ENCODE measurements at places on chromosomes 2 and 18.

DNA sequence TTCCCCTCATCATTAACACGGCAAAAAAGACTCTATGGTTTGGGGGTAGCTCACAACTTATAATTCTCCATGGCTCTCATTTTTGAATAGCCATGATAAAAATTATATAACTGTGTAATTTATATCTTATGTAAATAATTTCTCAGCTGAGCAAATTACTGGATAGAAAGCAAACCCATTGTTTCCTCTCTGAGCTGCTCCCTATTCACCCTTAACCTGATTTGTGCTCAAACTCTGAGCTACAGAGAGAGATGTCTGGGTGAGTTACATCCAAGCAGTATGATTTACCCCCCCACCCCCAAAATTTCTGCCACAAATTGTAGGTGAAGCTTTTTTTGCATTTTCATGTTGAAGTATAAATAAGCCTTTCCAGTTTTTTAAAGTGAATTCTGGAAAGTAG, 123.7 kb downstream of the TFCP2L1 start:
- DNase-seq: no peak

DNA sequence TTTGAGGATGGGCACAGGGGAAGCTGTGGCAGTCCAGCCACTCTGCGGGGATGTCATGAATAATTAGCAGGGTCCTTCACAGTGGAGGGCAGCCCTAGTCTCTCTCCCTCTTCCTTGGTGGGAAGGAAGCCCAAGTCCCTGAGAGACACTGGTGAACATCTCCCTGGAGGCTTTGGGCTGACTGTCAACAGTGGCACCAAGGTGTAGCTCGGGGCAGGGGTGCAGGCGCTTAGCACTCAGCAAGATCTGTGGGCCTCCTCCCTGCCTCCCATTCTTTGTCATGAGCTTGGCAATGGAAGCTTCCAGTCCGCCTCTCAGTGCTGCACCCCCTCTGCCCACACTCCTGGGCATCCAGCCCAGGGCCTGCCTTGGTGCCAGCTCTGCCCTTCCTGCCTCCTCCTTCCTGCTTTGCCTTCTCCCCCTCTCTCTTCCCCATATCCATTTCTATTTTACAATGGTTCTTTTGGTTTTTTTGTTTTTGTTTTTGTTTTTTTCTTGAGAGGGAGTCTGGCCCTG, 59.4 kb downstream of the STEAP3 start:
- no peak for DNase-seq

DNA sequence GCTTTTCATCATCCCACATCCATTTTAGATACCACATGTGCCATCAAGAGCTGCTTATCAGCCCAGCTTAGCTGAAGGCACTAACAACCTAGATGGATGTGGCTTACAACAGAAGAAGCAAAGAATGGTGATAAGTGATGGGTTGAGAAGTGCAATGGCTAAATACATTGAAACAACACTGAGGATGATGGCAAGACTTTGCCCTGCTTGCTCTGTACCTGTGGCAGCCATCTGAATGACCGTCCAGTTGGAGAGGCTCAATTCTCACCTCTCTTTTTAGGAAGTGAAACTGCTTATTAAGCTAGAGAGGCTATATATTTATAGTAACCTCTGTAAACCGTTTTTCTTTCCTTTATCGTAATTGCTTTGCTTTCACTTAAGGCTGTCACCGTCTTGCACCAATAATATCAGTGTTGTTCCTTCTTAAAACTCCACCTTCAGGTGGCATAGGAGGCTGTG, 5.7 kb downstream of the GPATCH11 start:
- DNase-seq: no peak

DNA sequence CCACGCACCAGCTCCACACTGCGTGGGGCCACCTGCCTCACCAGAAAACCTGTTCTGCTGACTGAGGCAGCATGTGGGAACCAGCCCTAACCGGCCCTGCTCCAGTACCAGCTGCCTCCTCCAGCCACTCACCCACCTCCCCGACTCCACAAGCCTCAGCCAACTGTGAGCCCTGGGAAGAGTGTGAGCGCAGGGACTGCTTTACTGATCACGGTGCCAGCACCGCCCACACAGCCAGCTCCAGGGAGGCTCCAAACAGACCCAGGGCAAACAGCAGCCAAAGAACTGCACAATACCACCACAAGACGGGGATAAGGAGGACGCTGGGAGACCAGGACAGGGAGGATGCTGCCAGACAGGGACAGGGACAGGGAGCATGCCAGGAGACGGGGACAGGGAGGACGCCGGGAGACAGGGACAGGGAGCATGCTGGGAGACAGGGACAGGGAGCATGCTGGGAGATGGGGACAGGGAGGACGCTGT, 28.4 kb downstream of the EIPR1 start:
- no peak for DNase-seq

GRCh38 chr2:1775511-1776035, 31.3 kb upstream of the PXDN start:
- DNase-seq: no peak

GRCh38 chr2:24477229-24477628, 13.8 kb upstream of the NCOA1 start:
- DNase-seq: no peak

- no peak for DNase-seq
Observed at GRCh38 chr18:48815179-48815515, 135.6 kb downstream of the SMAD7 start.

- no peak for DNase-seq
Observed at GRCh38 chr18:24846138-24846537, 385.7 kb downstream of the HRH4 start.

DNA sequence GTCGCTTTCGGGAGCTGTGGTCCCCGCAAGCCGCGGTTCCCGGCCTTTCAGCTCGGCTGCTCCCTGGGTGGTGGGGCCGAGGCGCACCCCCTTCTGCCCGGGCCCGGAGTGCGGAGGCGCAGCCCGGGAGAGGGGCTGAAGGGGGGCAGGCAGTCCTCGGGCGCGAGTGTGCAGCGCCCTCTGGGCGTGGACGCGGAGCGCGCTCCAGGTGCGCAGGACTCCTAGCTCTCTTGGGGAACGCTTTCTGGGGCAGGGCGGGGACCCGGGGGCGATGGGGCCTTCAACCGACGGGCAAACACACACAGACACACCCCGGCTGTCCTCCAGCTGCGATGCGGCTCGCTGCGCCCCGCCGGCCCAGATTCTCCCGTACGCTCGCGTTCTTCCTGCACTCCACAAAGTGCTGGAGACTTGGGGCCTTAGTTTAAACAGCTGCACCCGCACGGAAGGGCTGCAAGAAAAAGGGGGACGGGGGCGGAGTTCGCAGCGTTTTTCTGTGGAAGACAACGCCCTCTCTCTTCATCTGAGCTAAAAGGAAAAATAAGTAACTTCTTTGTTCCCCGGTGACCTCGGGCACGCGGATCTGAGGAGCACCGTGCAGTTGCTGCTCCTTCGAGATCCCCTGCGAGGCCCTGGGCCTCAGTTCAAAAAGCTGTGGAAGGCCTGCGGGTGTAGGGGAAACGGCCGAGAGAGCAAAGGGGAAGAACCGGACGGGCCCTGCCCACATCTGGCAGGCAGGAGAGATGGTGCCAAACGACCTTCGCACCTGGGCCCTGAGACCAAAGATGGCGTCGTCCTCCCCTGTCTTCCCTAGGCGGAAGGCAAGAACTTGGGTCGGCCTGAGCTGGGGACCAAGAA, 593 bp upstream of the SDC1 start:
- DNase-seq: no peak

- DNase-seq: no peak
Observed at GRCh38 chr2:190315273-190315672, 4.4 kb downstream of the HIBCH start.

DNA sequence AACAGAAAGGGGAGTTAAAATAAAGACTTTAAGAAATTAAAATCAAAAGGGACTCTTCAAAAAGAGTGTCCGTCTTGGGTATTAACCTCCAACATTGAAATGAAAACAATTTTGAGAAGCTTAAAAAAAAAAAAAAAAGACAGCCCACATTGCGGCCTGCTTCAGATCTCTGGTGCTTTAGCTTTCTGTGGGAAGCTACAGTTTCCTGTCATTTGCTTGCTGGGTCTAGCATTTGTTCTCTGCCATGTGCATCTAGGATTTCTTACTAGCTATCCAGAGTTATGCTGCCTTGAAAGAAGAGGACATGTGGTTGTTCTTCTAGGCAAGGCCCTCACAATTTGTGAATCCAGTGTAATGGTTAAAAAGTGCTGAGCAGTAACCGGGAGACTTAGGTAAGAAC, 375.3 kb downstream of the SLC4A3 start:
- DNase-seq: no peak

- no peak for DNase-seq
Observed at GRCh38 chr2:12507295-12507694, 209.4 kb upstream of the TRIB2 start.

- DNase-seq: no peak
Observed at GRCh38 chr2:241112046-241112445, 10.0 kb upstream of the MTERF4 start.

GRCh38 chr2:33032245-33032644, 85.5 kb downstream of the LTBP1 start:
- no peak for DNase-seq

DNA sequence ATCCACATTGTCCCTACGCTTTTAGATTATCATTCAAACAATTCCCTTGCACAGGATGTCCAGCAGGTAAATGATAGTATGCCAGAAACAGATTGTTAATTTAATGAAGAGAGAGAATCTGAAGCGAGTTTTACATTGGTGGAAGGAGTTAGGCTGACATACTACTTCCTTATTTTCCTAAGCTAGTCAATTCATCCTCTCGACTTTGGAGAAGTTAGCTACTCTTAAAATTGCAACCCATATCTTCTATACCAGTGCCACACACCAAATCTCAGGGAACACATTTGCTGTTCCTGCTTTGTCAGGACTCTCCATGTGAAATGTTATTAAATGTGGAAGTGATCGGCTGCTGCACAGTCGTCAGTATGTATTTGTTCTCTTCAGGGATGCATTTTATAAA, 249.2 kb downstream of the NAPG start:
- DNase-seq: no peak

GRCh38 chr2:23209059-23209458, 175.9 kb upstream of the KLHL29 start:
- DNase-seq: no peak

GRCh38 chr2:220783671-220784070, 788.4 kb downstream of the EPHA4 start:
- no peak for DNase-seq

DNA sequence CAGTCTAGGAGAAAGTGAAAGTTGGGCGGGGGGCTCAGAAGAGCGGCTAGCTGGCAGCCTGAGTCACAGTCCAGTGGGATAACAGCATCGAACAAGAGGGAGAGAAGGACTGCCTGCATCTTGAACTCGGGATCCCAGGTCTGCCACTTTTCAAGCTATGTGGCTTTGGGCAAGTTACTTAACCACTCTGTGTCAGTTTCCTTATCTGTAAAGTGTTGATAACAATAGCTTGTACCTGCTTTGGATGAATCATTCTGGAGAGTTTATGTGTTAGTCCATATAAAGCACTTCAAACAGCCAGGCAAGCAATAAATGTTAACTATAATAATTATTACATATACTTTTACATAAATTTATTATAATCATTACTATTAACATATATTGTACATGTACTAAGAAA, 4.6 kb downstream of the DYSF start:
- no peak for DNase-seq

GRCh38 chr2:238920053-238920452, 72.2 kb downstream of the TWIST2 start:
- DNase-seq: no peak

DNA sequence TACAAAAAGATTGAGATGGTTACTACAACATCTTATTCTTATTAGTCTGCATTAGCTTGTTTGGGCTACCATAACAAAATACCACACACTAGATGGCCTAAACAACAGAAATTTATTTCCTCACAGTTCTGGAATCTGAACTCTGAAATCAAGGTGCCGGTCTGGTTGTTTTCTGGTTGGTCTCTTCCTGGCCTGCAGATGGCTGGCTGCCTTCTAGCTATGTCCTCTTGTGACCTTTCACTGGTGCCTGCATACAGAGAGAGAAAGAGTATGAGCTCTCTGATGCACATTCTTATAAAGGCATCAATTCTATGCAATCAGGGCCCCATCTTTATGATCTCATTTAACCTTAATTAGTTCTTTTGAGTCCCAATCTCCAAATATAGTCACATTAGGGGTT, 696.5 kb downstream of the TDRD15 start:
- no peak for DNase-seq

GRCh38 chr2:181218401-181218821, 238.0 kb downstream of the UBE2E3 start:
- DNase-seq: no peak

DNA sequence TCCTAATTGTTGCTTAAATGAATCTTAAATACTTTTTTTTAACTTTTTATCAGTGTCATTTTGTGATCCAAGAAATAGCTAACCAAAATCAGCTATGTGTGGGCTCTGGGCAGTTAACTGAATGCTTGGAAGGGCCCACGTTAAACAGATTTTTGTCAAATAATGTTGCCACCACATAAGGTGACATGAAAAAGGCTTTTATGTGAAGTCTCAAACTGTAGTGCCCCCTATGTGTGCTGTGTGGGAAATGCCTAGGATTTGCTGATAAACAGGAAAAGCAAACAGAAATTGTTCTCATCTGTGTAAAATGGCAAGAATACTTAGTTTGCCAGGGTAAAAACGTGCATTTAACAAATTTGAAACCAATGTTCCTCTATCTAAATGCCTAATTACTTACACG, 242.2 kb downstream of the ZNF516 start:
- no peak for DNase-seq

DNA sequence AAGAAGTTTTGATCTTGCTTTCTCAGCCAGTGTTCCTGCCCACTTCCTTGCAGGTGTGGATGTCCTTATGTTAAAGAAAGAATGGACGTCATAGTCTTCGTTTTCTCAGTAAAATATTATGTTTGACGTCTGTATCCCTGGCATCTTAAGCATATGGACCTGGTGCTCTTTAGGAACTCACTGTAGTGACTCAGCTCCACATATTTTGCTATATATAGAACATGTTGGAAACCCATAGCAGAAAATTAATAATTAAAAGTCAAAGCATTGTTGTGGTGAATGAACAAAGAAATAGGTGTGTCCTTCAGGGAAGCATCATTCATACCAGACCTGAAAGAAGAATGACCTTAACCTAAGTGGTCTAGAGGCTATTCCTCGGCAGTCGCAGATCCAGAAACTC, 196.1 kb downstream of the MCFD2 start:
- no peak for DNase-seq

GRCh38 chr18:46048641-46049040, 23.4 kb downstream of the PSTPIP2 start:
- no peak for DNase-seq

DNA sequence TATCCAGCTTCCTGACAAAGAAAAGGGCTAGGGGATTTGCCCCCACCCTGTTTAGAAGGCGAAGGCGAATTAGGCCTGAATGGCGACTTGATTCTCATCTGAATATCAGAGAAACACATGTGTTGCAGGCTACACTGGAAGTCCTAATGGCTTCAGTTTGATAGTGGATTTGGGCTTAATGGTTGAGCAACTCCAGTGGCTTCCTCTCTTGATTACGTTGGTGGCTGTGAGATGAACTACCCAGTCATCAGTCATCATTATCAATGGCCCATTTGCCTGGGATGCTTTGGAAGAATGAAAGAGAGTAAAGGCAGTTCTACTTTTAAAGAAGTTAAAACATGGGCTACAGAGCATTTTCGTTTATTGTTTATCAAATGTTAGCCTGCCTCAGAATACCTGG, 60.9 kb upstream of the IL1R1 start:
- DNase-seq: no peak
